ENCODE measurements at places on chromosomes 3 and 15. TPM values are rescaled to one million over a fixed set of nuclear protein-coding genes. Genes with fewer than 3 reads are reported as not detected.

Gene FOXB1
- total RNA-seq = not detected

Gene DNAH12
- total RNA-seq = 0.20 TPM

Gene MPI
- 27.7 TPM for total RNA-seq

Gene SERINC4
- total RNA-seq = not detected

Gene RPS27L
- 345 TPM for total RNA-seq

Gene NECTIN3
- 26.9 TPM for total RNA-seq

Gene CPLX3
- not detected for total RNA-seq

Gene IFT122
- total RNA-seq = 36.6 TPM

Gene SPINK8
- not detected for total RNA-seq

Gene GNAT1
- 0.78 TPM for total RNA-seq

Gene UBA3
- 84.6 TPM for total RNA-seq

Gene SCAANT1
- total RNA-seq = not detected

Gene ZNF80
- not detected for total RNA-seq

- H3K27ac ChIP-seq = peak overlapping the region; percentile 74
- peak; percentile 46 for DNase-seq
- peaks cover 42% of the 10 kb centered on the region for H3K4me1 ChIP-seq
- no peaks in the 10 kb centered on the region for H3K27me3 ChIP-seq
- peak overlapping the region; percentile 68 for H3K4me3 ChIP-seq
- H3K36me3 ChIP-seq = peaks cover 15% of the 10 kb centered on the region
These were observed 1.6 kb downstream of the PTX3 start for GRCh38 chr3:157438194-157438730.

DNA sequence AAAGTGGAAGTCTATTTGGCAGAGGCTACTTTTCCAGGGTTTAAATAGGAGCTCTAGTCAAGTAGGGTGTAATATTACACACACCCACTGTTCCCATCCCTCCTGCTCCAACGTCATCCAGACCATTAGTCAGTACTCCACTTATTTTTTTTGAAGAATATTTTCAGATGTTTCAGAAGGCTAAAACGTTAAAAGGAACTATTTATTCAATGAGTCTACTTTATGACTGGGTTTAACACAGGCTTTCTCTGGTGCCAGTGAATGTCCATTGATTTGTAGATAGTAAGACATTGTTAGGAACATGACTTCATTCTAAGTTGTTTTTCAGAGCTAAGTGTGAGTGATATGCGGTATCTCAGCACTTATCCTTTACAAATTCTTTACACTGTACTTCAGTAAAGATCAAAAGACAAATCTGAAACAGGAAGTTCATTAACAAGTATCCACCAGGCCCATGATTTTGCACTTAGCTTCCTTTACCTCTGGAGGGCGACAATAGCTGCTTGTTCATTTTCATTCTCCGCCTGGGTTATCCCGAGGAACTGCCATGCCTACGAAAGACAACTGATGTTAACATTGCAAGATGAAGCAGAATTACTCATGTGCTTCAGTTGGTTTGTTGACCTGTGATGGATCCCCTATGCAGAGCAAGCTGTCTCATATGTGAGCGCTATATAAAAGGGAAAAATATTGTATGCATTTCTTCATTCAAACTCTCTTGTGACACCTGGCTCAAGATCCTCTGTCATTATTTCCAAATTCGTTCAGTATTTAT, 158.7 kb downstream of the USP13 start:
- no peak overlapping the region for H3K4me3 ChIP-seq
- no peak overlapping the region for H3K27ac ChIP-seq
- H3K4me1 ChIP-seq = no peaks in the 10 kb centered on the region
- peak; percentile 55 for DNase-seq
- H3K27me3 ChIP-seq = no peaks in the 10 kb centered on the region
- H3K36me3 ChIP-seq = no peaks in the 10 kb centered on the region

DNA sequence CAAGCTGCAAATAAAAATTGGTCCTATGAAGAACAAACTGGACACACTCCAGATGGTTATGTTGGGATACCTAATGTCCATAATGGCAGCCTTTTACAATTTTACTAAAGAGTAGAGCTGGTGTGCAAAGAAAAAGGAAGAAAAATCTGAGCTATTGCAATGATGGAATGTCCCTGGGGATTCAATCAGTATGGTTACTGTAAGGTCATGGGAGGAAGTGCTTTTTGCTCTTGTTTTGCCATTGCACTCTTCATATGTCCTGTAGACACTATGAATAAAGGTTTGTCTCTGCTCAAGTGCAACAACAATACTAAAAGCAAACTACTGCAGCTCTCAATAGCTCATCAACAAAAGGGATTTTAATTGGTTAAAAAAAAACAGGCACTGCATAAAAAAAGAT, 5.4 kb downstream of the PFN2 start:
- no peak overlapping the region for H3K27ac ChIP-seq
- peaks cover 11% of the 10 kb centered on the region for H3K36me3 ChIP-seq
- peaks cover 19% of the 10 kb centered on the region for H3K4me1 ChIP-seq
- no peaks in the 10 kb centered on the region for H3K27me3 ChIP-seq

- H3K27me3 ChIP-seq = no peaks in the 10 kb centered on the region
- H3K4me1 ChIP-seq = peaks cover 2% of the 10 kb centered on the region
- H3K4me3 ChIP-seq = no peak overlapping the region
- no peaks in the 10 kb centered on the region for H3K36me3 ChIP-seq
- no peak overlapping the region for H3K27ac ChIP-seq
- DNase-seq = no peak
These were observed 314.5 kb downstream of the TLE3 start for GRCh38 chr15:69783211-69783610.

DNA sequence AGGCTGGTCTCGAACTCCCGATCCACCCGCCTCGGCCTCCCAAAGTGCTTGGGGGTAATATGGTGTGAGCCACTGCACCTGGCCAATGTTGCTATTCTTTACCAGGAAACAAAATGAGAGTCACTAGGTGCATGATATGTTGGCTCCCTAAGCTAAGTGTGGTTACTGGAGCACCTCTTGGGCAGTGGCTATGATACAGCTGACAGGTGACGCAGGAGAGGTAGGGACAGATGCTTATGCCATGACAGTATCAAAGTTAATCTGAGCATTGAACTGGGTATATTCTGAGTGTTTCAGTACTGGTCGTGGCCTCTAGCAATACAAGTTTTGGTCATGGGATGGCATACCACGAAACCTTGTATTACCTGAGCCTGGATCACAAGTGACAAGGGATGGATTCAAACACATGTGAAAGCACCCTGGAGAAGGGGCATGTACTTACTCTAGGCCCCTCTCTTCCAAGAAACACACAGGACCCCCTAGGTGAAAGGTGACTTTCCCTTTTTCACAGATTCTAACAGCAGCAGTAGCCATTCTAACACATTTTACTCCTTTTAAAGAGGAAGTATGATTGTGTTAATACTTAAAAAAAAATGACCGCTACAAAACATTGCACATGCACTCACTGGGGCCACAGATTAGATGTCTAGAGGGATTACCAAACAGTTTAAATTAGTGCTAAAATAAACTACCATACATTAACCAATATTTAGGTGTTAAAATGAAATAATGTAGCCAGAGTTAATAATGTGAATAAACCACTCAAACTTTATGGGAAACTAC, 467.3 kb downstream of the SHQ1 start:
- H3K4me3 ChIP-seq = no peak overlapping the region
- H3K27ac ChIP-seq = no peak overlapping the region
- H3K36me3 ChIP-seq = peaks cover 6% of the 10 kb centered on the region

- H3K36me3 ChIP-seq = no peaks in the 10 kb centered on the region
- H3K4me1 ChIP-seq = no peaks in the 10 kb centered on the region
- H3K4me3 ChIP-seq = no peak overlapping the region
- no peak for DNase-seq
These were observed 428.3 kb downstream of the NAALADL2 start for GRCh38 chr3:175287361-175287963.

DNA sequence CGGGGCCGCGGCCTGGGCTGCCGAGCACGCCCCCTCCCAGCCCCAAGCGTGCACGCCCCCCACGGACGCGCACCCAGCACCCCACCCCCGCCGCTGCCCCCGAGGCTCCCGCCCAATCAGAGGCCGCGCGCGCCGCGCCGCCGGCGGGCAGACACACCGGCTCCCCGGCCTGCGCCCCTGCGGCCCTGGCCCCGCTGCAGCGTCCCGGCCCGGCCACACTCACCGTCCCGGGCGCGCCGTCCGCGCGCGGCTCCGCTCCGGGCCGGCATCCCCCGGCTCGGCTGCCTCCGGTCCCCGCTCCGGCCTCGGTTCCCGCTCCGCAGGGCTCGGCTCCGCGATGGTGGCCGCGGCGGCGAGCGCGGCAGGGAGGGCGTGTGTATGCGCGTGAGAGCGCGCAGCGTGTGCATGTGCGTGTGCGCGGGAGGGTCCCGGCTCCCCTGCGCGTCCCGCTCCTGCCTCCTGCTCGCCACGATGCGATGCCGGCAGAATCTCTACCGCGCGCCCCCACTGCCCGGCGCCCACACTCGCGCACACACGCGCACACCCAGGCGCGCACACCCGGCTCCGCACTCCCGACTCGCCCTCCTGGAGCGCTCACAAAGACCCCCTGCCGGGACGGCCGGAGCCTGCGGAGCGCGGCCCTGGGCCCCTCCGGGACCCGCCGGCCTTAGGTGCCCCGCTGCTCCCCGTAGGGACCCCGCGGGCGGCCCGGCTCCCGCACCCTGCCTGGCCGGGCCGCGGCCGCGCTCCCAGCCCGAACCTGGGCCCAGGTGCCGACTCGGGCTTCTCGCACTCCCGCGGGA, 186.5 kb upstream of the LINGO1 start:
- no peak overlapping the region for H3K4me3 ChIP-seq
- peaks cover 42% of the 10 kb centered on the region for H3K27me3 ChIP-seq
- H3K4me1 ChIP-seq = no peaks in the 10 kb centered on the region
- no peak overlapping the region for H3K27ac ChIP-seq

DNA sequence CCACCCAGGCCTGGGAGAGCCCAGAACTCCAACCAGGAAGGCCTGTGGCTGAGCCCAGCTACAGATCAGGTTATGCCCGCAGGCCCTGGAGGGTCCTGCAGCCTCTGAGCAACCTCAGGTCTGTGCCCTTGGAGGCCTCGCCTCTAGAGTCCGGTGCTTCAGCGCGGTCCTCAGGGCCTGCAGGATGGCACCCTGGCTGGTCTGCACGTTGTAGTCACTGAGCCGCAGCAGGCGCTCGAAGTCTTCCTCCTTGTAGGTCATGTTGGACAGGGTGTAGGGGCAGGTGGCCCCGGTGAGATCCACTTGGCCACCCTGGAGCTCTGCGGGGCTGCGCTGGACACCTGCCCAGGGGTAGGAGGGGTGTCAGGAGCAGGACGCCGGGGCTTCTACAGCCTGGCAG, 25.8 kb downstream of the PLA2G4D start:
- H3K4me3 ChIP-seq = no peak overlapping the region
- H3K4me1 ChIP-seq = no peaks in the 10 kb centered on the region
- DNase-seq = no peak
- no peak overlapping the region for H3K27ac ChIP-seq

DNA sequence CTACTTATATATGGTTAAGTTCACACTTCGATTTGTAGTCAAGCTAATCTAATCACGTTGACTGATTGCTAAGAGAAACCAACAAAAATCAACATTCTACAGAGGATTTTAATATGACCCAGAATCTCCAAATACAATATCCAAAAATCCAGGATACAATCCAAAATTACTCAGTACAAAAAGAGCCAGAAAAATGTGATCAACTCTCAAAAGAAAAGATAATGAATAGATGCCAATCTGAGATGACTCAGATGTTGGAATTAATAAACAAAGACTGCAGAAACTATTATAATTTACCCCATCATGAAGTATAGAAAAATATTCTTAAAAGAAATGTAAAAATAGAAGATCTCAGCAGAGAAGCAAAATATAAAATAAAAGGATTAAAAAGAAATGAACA, 22.3 kb downstream of the HACL1 start:
- no peak for DNase-seq
- H3K27ac ChIP-seq = no peak overlapping the region
- peaks cover 2% of the 10 kb centered on the region for H3K36me3 ChIP-seq
- H3K27me3 ChIP-seq = no peaks in the 10 kb centered on the region

- H3K36me3 ChIP-seq = no peaks in the 10 kb centered on the region
- DNase-seq = peak; percentile 85
- peaks cover 58% of the 10 kb centered on the region for H3K4me1 ChIP-seq
- H3K4me3 ChIP-seq = no peak overlapping the region
- H3K27ac ChIP-seq = peak overlapping the region; percentile 40
These were observed 36.6 kb upstream of the MTMR10 start for GRCh38 chr15:31027910-31028578.

DNA sequence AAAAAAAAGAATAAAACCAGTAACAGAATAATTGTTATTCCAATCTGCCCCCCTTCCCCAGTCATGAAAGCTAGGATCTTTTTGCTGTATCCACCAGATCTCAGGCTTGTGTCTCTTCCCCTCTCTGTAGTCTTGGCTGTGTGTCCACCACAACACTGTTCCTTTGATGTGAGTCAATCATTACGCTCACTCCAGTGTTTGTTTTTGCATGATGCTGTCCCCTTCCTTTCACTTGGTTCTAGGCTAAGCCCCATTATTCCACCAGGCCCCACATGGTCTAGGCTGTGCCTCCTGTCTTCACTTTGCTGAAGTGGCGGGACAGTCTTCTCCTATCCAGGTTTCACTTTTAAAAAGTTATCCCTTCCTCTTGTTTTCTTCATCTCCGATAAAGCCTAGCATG, 13.6 kb downstream of the ACKR2 start:
- H3K4me1 ChIP-seq = no peaks in the 10 kb centered on the region
- H3K27ac ChIP-seq = no peak overlapping the region
- no peak for DNase-seq
- H3K4me3 ChIP-seq = no peak overlapping the region

- H3K4me3 ChIP-seq = no peak overlapping the region
- H3K4me1 ChIP-seq = no peaks in the 10 kb centered on the region
- no peaks in the 10 kb centered on the region for H3K36me3 ChIP-seq
- DNase-seq = no peak
- no peaks in the 10 kb centered on the region for H3K27me3 ChIP-seq
These were observed 360.2 kb downstream of the EPHB1 start for GRCh38 chr3:135155228-135155627.

DNA sequence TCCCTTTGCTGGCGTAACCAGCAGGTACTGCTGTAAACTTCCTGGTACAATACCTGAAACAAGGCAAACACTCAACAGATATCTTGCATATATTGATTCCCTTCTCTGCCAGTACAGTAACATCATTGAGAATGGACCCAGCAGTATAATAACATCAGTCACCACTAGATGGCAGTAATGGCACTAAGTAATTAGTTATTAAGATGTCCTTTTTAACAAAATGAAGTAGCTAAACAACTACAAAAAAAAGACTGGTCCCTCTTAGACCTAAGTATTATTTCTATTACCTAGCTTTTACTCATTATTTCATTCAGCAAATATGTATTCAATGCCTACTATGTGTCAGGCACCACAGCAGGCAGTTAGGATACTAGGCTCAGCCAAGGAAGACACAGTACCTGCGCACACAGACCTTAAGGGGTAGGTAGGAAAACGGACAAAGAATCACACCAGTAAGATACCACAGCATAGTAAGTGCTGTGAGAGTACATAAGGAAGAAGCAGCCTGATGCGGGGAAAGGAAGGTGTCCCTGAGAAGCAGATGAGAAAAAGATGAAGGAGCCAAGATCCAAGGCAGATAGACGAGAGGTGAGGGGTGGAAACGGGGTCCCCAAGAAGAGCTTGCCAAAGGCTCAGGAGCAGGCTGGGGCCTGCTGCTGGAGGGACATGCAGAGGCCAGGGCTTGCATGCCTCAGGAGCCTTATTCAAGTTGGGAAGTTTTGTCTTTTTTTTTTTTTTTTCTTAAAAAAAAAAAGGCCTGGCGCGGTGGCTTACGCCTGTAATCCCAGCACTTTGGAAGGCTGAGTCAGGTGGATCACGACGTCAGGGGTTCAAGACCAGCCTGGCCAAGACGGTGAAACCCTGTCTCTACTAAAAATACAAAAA, 102.7 kb upstream of the CHD2 start:
- DNase-seq = peak; percentile 77
- H3K36me3 ChIP-seq = no peaks in the 10 kb centered on the region
- no peak overlapping the region for H3K27ac ChIP-seq
- H3K27me3 ChIP-seq = no peaks in the 10 kb centered on the region
- no peaks in the 10 kb centered on the region for H3K4me1 ChIP-seq

Data from endothelial cell of umbilical vein (primary cell).